ENCODE measurements at places on chromosomes 3 and 15. TPM values are rescaled to one million over a fixed set of nuclear protein-coding genes. Genes with fewer than 3 reads are reported as not detected.

Gene SNURF
- total RNA-seq: 29.7 TPM

GRCh38 chr15:100529556-100529955 is 806 bp upstream of the CERS3 start:
- DNase-seq: no peak

DNA sequence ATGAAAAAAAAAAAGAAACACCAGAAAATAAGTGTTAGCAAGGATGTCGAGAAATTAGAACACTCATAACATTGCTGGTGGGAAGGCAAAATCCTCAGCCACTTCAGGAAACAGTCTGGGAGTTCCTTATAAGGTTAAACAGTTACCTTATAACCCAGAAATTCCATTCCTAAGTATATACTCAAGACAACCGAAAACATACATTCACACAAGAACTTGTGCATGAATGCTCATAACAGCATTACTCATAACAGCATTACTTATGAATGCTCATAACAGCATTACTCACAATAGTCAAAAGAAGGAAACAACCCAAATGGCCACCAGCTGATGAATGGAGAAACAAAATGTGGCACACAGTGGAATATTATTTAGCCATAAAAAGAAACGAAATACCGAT is 34.8 kb upstream of the DCP1A start:
- DNase-seq: no peak

GRCh38 chr15:46622851-46623250 is 988.0 kb downstream of the SQOR start:
- DNase-seq: no peak

Gene MAP1A
- total RNA-seq: 24.5 TPM

DNA sequence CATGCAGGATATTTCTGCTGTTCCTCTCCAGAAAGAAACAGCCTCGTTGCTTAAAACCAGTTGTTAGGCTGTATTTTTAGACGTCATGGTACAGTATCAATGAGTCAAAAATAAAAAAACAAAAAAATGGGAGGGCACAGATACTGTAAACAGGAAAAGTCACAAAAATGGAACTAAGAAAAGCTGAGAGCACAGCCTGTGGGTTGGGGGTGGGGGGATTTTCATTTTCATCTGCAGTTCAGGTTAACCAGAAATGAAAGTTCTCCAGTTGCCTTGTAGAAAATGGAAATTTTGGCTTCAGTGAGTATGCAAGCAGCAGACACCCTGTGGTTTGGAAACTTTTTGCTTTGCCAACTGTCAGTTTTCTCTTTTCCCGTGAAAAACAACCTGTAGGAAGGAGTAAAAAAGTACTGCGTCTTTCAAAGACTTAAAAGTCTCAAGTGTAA is 59.0 kb downstream of the FRMD4B start:
- DNase-seq: no peak

GRCh38 chr3:130850044-130850797 is 43.7 kb upstream of the ATP2C1 start:
- DNase-seq: peak; percentile 20

DNA sequence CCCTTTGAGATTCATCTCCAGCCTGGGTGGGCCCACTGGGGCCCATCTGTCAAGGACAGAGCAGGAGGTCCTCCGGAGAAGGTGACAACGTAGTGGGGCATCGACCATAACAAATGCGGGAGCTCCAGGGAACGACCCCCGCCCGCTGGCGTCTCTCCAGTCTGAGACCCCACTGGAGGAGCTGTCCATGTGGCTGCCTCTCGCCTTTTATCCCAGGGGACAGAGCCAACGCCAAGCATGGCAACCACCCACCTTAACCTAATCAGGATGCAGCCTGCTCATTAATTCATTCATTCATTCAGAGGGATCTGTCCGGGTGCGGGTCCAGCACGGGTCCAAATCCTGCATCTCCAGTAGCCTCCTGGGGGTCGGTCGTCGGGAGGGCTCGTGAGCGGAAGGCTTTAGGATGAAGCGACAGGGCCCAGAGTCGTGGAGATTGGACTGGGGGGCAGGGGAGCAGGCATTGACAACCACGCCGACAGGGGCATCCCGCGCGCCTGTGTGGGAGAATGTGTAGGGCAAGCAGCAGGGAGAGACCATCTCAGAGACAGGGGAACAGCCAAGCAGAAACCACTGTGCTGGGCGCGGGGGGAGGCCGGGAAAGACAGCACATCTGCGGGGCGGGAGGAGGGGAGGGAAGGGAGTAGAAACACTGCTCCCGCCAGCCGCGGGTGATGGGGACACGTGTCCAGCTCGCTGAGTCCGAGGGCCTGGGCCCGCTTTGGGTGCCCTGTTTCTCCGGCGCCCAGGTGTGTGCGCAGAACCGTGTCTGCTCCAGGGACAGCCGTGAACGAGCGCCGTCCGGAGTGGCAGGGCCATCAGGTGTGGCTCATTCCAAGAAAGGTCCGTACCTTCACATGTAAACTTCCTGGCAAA is 1.9 kb downstream of the PIGZ start:
- DNase-seq: no peak

DNA sequence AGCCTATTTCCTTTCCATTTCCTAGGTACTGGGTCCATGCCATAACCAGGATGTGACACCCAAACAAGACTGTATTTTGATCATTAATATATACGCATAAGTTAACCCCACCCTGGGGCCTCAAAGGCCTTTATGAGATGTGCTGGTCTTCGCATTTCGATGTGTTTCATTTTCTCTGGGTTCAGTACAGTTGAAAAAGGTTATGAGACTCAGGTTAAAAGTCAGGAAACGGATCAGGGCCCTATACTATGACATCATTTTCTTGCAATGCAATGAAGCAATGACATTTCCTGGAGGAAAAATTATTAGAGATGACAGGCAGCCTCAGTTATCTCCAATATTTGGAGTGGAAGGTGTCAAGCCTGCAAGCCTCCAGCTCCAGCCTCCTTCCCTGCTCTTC is 31.7 kb downstream of the TMEM212 start:
- DNase-seq: no peak

- DNase-seq: no peak
Observed at GRCh38 chr3:142815803-142816202, 73.1 kb downstream of the PCOLCE2 start.

Gene COL6A6
- total RNA-seq: 4.7 TPM

GRCh38 chr3:189338366-189338765 is 166.6 kb downstream of the TPRG1 start:
- DNase-seq: no peak

- DNase-seq: no peak
Observed at GRCh38 chr3:126031981-126032471, 51.9 kb downstream of the SLC41A3 start.

Gene TMEM108
- 7.7 TPM for total RNA-seq

Gene CNTN6
- 0.47 TPM for total RNA-seq

GRCh38 chr3:128619146-128619890 is 31.3 kb downstream of the RPN1 start:
- DNase-seq: no peak

DNA sequence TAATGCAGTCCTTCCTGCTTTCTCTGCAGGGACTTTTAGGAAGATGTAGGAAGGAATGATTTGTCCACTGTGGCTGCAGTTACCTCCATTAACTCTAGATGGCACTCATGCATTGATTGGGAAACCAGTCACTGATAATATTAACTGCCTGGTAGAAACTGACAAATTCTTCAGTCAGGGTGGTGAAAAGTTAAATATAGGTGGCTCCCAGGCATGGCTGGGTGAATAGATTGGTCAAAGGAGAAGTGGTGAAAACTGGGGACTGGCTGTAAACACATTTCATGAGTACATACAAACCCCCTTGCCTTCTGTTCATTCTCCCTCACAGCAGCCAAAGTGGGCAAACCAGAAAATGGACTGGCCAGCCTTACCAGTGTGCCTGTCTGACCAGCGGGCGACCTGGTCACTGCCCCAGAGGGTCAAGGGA is 333.4 kb downstream of the THSD4 start:
- no peak for DNase-seq

GRCh38 chr3:13122081-13123012 is 49.1 kb upstream of the IQSEC1 start:
- DNase-seq: peak; percentile 6

Gene PLCB2
- 8.4 TPM for total RNA-seq

Gene TMC3
- not detected for total RNA-seq

- no peak for DNase-seq
Observed at GRCh38 chr15:75750261-75751050, 37.8 kb upstream of the CSPG4 start.

Gene THBS1
- total RNA-seq: 551 TPM

Gene NPAP1
- total RNA-seq: not detected

GRCh38 chr3:161548301-161548700 is 51.7 kb downstream of the OTOL1 start:
- no peak for DNase-seq
